ENCODE measurements at places on chromosomes 12 and 14.

GRCh38 chr12:125202421-125202820, 137.2 kb downstream of the AACS start:
- DNase-seq, result no peak

- DNase-seq, result no peak
Observed at GRCh38 chr12:58288190-58288589, 346.8 kb downstream of the ATP23 start.

- DNase-seq, result no peak
Observed at GRCh38 chr12:104615048-104615561, 158.4 kb downstream of the CHST11 start.

GRCh38 chr12:95318071-95318545, 100.5 kb downstream of the VEZT start:
- DNase-seq, result no peak

GRCh38 chr12:52014567-52015530, 8.1 kb downstream of the TAMALIN start:
- no peak for DNase-seq

GRCh38 chr12:120257041-120257821, 8.3 kb downstream of the PXN start:
- no peak for DNase-seq

GRCh38 chr12:65945457-65945856, 121.2 kb downstream of the HMGA2 start:
- DNase-seq, result no peak

- no peak for DNase-seq
Observed at GRCh38 chr14:74685056-74685455, 27.8 kb downstream of the AREL1 start.

DNA sequence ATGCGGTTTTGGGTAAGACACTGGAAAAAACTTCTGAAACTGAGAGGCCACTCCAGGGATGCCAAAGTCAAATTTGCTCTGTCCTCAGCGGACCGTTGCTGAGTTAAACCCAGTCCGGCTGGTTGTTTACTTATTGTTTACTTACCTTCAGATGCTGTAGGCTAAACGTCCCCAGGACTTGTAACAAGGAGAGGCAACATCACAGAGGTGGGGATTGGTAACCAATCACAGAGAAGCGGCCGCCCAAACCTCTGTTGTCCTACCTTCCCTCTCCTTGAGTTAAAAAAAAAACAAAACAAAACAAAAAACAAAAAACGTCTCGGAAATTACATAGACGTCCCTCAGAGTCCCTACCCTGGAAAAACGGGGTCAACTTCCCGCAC, 380 bp downstream of the ANO2 start:
- DNase-seq, result no peak

GRCh38 chr12:93427779-93428564, 13.8 kb downstream of the UBE2N start:
- no peak for DNase-seq

DNA sequence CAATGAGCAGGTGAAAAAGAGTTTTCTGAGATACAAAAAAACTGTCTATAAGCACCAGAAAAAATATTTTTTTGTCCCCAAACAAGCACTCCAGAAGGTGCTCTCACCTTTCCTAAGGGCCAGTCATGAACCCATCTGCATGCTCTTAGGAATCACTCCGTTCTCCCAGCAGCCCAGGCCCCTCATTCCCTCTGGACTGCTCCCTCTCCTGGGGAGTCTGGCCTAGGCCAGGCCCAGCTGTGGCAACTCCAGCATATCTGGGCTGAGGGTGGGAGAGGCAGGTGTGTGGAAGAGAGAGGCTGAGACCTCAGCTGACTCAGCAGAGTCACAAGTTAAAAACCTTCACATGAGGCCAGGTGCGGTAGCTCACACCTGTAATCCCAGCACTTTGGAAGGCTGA, 54.6 kb downstream of the TRAFD1 start:
- DNase-seq, result no peak

DNA sequence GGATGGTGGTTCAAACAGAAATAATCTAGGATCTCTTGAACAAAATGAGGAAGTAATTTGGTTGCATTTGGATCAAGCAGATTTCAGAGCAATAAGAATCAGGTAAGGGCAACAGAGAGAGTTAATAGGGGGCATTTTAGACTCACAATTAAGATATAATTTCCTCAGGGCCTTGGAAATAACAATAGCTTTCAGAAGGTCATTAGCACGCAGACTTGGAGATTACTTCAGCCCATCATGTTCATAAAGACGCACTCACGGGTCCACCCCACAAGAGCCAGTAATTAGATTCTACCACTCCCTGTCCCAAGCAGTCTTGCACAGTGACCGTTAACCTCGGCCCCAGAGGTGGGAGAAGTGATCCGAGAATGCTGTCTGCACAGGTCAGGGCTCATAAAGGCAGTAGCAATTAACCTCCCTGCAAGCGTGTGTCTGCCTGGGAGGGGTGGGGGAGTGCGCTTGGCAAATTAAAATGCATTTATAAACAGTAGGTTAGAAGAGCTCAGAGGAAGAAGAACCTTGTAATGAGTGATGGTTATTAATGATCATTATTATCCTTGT, 125.7 kb upstream of the CCDC196 start:
- DNase-seq, result no peak

GRCh38 chr14:101063121-101063520, 159.6 kb upstream of the RTL1 start:
- no peak for DNase-seq

DNA sequence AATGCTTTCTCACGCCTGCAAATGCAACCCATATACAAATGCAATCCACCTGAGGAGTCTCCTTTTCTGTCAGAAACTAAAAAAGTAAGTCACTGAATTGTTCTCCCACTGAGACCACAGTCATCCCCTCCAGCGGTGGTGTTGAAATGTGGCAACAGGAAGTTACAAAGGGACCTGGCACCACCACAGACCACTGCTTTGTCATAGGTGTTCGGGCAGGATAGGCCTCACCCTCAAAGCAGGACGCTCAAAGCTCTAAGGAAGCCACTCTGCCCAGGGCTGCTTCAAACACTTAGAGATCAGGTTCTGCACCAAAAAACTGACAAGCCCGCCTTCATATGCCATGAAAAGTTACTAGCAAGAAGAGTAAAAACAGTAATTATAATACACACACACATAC, 11.3 kb downstream of the PHLDA1 start:
- peak; percentile 60 for DNase-seq

Data from T-cell (primary cell).